ENCODE measurements at places on chromosomes 1 and 21. TPM values are rescaled to one million over a fixed set of nuclear protein-coding genes. Genes with fewer than 3 reads are reported as not detected.
A peak's percentile ranks its signal among the peaks of the same experiment; 100 is the strongest.

Gene RUNX3
- 8.6 TPM for total RNA-seq

Gene UBE2Q1
- 84.5 TPM for total RNA-seq

Gene NIPAL3
- 7.3 TPM for total RNA-seq

Gene FCRL2
- total RNA-seq: not detected

GRCh38 chr1:81799939-81800694 is 617 bp upstream of the ADGRL2 start:
- peaks cover 66% of the 10 kb centered on the region for H3K27me3 ChIP-seq
- no peaks in the 10 kb centered on the region for H3K36me3 ChIP-seq
- no peak overlapping the region for H3K27ac ChIP-seq
- peaks cover 9% of the 10 kb centered on the region for H3K4me1 ChIP-seq

- no peak overlapping the region for H3K4me3 ChIP-seq
- no peaks in the 10 kb centered on the region for H3K36me3 ChIP-seq
- H3K27me3 ChIP-seq: no peaks in the 10 kb centered on the region
- no peak for DNase-seq
- no peaks in the 10 kb centered on the region for H3K4me1 ChIP-seq
Observed at GRCh38 chr1:31814041-31814511, 1.7 kb downstream of the SPOCD1 start.

- no peak for DNase-seq
- H3K36me3 ChIP-seq: no peaks in the 10 kb centered on the region
- peaks cover 55% of the 10 kb centered on the region for H3K4me1 ChIP-seq
- H3K27me3 ChIP-seq: no peaks in the 10 kb centered on the region
- no peak overlapping the region for H3K4me3 ChIP-seq
Observed at GRCh38 chr1:116690396-116690848, 22.9 kb upstream of the IGSF3 start.

GRCh38 chr1:111963985-111964738 is 25.3 kb downstream of the KCND3 start:
- peaks cover 76% of the 10 kb centered on the region for H3K27me3 ChIP-seq
- H3K36me3 ChIP-seq: no peaks in the 10 kb centered on the region
- no peak overlapping the region for H3K4me3 ChIP-seq
- H3K4me1 ChIP-seq: no peaks in the 10 kb centered on the region

DNA sequence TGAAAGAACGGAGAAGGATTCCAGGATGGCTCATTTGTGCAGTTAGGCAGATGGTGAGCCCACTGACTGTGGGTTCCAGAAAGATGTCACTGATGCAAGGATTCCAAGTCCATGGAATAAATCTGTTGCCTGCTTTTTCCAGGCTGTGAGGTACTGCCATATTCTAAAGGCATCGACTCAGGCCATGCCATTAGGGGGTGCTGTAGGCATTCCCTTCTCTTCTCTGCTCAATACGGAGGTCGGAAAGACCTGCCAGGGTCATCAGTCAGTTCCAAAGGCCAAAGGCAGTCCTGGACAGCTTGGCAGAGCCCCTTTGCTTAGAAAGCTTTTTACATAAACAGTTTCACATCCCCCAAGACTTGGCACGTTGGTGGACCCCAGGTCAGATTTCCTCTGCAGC is 31.7 kb upstream of the TMEM125 start:
- no peaks in the 10 kb centered on the region for H3K27me3 ChIP-seq
- no peak overlapping the region for H3K27ac ChIP-seq
- H3K4me3 ChIP-seq: no peak overlapping the region
- no peaks in the 10 kb centered on the region for H3K36me3 ChIP-seq

GRCh38 chr1:32538887-32539583 is at the start of gene ZBTB8A:
TSS of gene ZBTB8A (plus strand) at chr1:32539427. CDS start at chr1:32592932, 53,505 bp downstream.
- H3K27ac ChIP-seq: no peak within 1 kb of the TSS
- H3K36me3 ChIP-seq: no peaks in the 10 kb centered on the region
- peak; percentile 79 for DNase-seq
- peak within 1 kb of the TSS; percentile 51 for H3K4me3 ChIP-seq

DNA sequence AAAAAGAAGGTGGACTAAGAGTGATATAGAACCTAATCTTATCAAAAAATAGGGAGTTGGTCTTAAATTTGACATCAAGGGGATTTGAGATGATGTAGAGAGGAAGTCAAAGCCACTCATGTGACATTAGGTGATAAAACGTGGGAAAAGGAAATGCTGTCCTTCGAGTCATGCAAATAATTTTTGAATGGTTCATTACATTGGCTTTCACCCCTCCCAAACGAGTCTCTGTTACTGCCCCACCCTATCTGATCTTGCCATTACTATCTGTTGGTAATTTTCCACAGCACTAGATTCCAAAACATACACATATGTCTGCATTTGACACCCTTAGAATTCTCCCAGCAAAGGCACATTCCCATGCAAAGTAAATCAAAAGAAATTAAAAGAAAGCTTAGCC is 531.1 kb upstream of the ADAMTS5 start:
- H3K27me3 ChIP-seq: no peaks in the 10 kb centered on the region
- H3K36me3 ChIP-seq: no peaks in the 10 kb centered on the region
- no peak for DNase-seq
- no peak overlapping the region for H3K27ac ChIP-seq

DNA sequence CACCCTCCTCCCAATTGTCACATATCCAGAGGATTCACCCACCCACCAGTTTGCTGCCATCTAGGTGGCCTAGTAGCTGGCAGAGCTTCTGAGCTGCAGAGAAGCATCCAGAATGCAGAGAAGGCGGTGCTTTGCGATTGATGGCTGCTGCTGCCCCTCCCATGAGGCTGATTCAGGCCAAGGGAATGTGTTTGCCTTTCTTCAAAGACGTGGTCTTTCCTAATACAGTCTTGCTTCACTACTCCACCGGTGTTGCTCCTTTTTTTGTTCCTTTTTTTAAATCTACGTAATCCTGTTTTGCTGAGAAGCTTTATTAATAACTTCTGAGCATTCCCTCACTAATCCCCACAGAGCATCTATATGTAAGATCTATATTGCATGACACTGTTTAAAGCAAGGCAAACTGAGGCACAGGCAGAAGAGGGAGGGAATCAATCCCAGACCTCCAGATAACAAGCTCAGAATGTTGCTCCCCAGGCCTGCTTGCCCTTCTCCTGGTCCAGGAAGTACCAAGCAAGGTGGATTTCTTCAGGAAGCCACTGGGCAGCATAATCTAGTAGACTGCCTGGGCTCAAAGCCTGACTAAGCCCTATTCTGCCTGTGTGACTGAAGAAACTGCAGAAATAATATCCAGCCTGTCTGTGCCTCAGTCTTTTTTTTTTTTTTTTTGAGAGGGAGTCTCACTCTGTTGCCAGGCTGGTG is 275.5 kb upstream of the FMN2 start:
- no peaks in the 10 kb centered on the region for H3K36me3 ChIP-seq
- H3K27me3 ChIP-seq: no peaks in the 10 kb centered on the region
- DNase-seq: peak; percentile 9
- H3K4me3 ChIP-seq: no peak overlapping the region
- no peak overlapping the region for H3K27ac ChIP-seq
